ENCODE measurements at places on chromosomes 12 and 14.
A peak's percentile ranks its signal among the peaks of the same experiment; 100 is the strongest.

GRCh38 chr12:96501908-96502307 lies 12.5 kb downstream of the CFAP54 start:
- DNase-seq, result no peak

DNA sequence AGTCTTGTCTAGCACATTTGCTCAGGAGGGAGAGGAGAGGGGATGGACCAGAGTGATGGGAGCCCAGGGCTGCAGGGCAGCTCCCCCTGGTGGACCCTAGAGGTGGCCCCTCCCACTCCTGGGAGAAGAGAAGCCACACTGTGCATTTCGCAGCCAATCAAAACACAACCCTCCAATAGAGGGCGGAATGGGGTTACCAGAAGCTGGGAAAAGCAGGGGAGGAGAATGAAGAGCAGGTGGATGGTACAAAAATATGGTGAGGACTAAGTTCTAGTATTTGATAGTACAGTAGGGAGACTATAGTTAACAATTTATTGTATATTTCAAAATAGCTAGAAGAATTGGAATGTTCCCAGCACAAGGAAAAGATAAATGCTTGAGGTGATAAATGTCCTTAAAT lies 23.6 kb downstream of the VASH1 start:
- peak; percentile 71 for DNase-seq

DNA sequence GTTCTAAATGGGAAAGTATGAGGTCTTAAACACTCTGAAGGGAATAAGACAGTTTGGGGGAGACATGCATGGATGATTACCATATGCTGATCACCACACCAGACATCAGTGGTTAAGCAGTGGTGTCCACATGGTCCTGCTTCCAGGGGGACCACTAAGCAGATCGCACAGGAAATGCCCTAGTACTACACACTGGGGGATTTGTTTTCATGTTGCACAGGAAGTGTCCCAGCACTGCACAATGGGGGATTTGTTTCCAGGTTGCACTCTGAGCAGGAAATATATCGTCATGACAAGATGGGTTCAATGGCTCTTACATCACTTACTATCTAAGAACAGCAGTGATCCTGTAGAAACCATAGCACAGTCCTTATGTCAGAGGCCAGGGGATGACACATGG lies 245.5 kb downstream of the BCL11B start:
- no peak for DNase-seq

DNA sequence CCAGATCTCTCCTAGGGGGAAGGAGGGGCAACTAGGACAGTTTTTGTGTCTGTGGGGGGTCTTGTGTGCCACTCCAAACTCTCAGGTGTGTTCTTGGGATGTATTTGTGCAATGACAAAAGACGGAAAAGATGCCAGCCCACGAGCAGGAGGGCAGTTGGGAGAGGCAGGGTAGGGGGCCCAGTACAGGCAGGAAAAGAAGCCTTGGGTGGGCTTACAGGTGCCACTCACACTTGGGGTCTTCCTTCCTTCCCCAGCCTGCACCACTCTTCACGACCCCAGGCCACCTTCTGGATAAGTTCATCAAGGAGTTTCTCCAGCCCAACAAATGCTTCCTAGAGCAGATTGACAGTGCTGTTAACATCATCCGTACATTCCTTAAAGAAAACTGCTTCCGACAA lies 24.4 kb downstream of the OAS2 start:
- no peak for DNase-seq

DNA sequence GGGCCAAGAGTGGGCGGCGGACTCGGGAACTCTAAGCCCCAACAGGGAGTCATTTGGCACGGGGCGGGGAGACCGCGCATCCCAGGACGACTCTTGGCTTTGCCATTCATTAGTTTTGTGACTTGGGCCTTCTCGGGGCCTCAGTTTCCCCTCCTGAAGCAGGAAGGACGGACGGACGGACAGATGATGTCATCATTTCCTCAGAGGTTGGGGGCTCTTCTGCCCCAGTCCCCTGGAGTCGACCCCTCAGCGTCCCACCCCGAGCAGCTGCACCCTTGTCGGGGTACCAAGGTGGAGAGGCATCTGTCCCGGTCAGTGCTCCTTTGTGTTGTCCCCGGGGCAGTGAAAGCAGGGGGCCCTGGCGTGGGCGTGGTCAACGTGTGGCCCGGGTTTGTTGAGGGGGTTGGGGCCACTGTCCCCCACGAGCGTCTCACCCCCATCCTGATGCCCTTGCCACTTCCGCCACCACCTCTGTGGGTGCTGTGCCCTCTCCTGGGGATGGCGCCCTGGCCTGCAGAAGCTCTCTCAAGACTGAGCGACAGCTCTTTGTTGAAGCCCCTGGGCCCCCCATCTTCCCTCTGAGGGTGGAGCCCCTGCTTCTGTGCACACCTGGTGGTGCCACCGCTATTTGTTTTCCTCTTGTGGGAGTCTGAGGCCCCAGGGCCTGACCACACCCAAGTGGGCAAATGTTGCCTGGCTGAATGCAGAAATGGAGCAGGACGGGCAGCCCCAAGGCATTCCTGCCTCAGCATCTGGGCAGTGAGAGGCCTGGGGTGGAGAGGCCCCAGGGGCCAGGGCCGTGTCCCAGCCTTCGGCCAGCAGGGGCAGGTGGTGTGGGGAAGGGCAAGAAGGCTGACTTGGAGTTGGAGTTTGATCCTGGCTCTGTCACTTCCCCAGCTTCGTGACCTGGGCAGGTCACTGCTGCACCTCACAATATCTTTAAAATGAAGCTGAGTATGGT lies 896 bp downstream of the HHIPL1 start:
- DNase-seq, result no peak

- DNase-seq, result no peak
Observed at GRCh38 chr12:20345866-20346265, 22.5 kb upstream of the PDE3A start.

DNA sequence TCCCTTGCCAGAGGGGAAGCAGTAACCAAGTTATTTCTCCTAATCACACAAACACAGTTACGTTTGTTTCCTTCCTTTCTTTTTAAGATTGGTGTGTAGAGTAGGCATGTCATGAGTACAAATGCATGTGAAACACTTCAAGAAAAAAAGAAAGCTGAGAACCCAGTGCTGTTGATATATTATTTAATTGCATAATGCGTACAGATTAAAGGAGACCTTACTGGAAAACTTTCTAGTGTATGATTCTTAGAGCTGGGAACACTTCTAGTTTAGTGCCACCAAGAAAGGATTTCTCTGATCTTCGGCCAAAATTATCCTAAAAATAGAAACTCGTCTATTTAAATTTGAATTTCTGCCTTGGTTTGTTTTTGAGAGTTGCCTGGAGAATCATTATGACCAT lies 365.5 kb downstream of the CCDC91 start:
- no peak for DNase-seq

- DNase-seq, result no peak
Observed at GRCh38 chr14:63616015-63616414, 25.7 kb downstream of the WDR89 start.

- DNase-seq, result no peak
Observed at GRCh38 chr14:99314623-99315022, 42.6 kb upstream of the BCL11B start.

DNA sequence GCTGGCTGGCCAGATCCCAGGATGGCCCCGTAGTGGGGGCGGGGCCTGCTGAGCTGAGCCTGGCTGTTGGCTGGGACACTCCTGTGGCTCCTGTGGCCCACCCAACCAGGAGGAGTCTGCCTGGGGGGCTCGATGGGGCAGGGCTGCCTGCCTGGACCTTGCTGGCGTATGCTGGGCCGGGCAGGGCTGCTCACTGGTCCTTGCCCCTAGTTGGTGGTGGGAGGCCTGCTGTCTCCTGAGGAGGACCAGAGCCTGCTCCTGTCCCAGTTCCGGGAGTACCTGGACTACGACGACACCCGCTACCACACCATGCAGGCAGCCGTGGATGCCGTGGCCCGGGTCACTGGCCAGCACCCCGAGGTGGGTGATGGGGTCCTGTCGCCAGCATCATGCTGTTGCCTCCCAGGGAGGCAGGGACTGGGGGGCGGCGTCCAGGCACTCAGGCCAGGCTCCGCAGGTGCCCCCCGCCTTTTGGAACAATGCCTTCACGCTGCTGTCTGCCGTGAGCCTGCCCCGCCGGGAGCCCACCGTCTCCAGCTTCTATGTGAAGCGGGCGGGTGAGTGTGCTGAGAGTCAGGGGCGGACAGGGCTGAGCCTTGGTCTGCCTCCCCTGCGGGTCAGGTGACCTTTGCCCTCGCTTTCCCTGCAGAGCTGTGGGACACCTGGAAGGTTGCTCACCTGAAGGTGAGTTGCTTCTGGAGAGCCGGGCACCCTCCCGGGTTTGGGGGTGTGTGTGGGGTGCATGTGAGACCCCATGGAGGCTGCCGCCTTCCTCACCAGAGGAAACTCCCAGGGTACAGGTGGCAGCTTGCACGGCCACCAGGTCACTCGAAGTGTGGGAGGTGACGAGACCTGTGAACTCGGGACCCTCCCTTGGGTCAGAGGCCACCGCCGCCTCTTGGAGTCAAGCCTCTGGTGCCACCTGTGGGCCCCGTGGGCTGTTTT lies 3.4 kb downstream of the NOC4L start:
- DNase-seq, result no peak

GRCh38 chr14:77543637-77544334 lies 45.2 kb upstream of the ISM2 start:
- DNase-seq, result no peak

DNA sequence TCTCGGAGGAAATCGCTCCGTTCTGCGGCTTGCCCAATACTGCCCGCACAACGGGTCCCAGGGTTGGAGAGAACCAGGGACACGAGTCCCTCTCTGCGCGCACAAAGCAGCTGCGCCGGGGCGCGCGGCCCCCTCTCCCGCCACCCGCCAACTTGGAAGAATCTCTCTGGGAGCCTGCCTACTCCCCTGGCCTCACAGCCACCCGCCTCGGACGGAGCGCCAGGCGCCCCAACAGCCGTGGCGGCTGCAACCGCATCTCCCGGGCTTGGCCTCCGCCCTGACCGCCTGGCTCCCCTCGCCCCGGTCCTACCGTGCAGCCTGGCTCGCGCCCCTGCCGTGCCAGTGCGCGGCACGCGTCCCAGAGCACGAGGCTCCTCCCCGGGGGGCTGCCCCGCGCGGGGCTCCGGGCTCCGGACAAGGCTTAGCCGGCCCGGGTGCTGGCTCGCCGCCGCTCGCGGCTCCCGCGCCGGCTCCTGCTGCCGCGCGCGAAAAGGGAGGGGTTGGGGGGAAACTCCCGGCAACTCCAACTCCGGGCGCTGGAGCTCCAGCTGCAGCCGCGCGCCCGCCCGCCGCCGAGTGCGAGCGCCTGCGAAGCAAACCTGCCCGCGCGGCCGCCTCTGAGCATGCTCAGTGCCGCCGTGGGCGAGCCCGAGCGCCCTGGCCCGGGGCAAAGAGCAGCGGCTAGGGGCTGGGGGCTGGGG lies at the start of gene STXBP6:
Gene STXBP6, minus strand, starts transcription at position 580 of the 701 bp plus-strand sequence. CDS start 75,329 bp downstream, outside the sequence.
- DNase-seq, result no peak

DNA sequence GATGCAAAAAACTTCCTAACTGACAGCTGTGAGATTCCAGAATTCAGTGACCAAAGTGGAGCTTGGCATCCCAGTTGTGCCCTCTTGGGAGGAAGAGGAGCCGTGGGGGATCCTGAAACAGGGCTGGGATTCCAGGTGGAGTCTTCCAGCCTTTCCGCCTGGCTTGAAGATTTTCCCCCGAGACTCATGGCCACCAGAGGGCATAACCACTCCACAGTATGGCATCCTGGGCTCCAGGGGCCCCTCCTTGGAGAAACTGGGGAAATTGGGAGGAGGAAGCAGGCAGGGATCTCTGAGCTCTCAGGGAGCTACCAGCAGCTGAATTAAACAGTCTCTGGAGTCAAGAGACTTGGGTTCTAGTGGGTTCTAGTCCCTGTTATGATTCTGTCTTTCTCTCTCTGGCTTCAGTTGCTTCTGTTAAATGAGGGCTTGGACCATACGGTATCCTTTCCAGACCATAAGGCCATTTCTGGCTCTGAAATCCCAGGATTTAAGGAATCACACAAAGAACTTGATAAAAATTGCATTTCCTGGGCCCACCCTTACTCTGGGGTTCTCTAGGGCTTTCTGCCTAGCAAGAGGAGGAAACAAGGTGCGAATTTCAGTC lies 2.6 kb upstream of the TAMALIN start:
- DNase-seq, result no peak

- DNase-seq, result no peak
Observed at GRCh38 chr12:27008081-27008480, 6.1 kb downstream of the TM7SF3 start.

- DNase-seq, result no peak
Observed at GRCh38 chr12:89946518-89947135, 238.0 kb upstream of the ATP2B1 start.

Data from CD4-positive, alpha-beta T cell treated with Interleukin-15 for 1 hour (primary cell).